A673 (cell line): ENCODE measurements at places on chromosomes 7 and 10. TPM values are rescaled to one million over a fixed set of nuclear protein-coding genes. Genes with fewer than 3 reads are reported as not detected.

LIPJ gene
- total RNA-seq = 0.11 TPM in 1 of 2 replicates, not detected in the other

DNA sequence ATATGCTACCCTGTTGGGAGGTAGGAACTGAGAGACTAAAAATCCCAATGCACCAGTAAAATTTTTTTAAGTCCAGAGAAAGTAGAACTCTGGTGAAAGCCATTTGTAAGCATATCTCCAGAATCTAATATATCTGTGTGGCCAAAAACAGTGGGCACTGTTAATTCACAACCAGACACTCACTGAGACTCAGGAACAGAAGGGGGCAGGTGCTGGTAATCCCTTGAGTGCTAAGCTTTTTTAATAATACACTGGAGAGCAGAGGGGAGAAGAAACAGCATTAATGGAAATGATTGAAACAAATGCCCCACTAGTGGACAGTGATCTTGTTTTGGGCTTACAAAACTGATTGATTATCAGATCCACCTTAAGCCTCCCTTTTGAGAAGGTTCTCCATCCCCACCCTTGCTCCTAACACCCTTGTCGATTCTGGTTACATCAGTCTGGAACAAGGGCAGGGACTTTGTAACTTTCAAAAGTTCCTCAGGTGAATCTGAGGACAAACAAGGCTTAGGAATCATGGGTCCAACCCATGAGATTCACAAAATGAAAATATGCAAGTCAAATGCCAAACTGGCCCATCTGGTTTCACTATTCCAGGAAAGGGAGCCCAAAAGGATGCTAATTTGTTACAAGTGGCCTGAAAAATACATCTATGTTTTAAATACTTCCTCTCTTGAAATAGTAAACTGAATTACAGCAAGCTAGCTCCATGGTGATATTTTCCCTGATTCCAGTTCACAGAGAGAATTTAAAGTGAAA lies 29.7 kb downstream of the PLXNA4 start:
- no peak for DNase-seq

- DNase-seq = no peak
Observed at GRCh38 chr7:30349170-30349569, 64.8 kb downstream of the ZNRF2 start.

STRIP2 gene
- 9.1 and 10.7 TPM in 2 replicates for total RNA-seq

CYP26C1 gene
- 0.13 and 0.20 TPM in 2 replicates for total RNA-seq

GRCh38 chr7:825386-825785 lies 6.9 kb upstream of the SUN1 start:
- no peak for DNase-seq

GRCh38 chr10:122462533-122463465 lies 1.4 kb downstream of the HTRA1 start:
- DNase-seq = peak; percentile 27

DNA sequence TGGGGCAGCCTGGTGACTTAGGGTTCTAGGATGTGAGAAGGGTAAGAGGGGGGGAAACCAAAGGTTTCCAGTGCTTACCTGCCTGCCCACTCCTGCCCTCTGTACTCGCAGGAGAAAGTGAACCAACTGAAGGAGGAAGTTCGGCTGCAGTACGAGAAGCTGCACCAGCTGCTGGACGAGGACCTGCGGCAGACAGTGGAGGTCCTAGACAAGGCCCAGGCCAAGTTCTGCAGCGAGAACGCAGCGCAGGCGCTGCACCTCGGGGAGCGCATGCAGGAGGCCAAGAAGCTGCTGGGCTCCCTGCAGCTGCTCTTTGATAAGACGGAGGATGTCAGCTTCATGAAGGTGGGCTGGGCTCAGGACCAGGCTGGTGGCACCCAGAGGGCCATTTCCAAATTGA lies 10.7 kb downstream of the TRIM8 start:
- no peak for DNase-seq

EPHA1 gene
- total RNA-seq = 1.2 and 1.7 TPM in 2 replicates

- DNase-seq = peak; percentile 18
Observed at GRCh38 chr7:104252409-104253134, 44.8 kb upstream of the ORC5 start.

CXCL12 gene
- 0.30 and 0.52 TPM in 2 replicates for total RNA-seq

GRCh38 chr10:1531883-1532597 lies 205.3 kb downstream of the ADARB2 start:
- no peak for DNase-seq

MAGI2 gene
- 0.34 and 0.57 TPM in 2 replicates for total RNA-seq

GRCh38 chr7:120170834-120171233 lies 102.1 kb upstream of the KCND2 start:
- no peak for DNase-seq

DNA sequence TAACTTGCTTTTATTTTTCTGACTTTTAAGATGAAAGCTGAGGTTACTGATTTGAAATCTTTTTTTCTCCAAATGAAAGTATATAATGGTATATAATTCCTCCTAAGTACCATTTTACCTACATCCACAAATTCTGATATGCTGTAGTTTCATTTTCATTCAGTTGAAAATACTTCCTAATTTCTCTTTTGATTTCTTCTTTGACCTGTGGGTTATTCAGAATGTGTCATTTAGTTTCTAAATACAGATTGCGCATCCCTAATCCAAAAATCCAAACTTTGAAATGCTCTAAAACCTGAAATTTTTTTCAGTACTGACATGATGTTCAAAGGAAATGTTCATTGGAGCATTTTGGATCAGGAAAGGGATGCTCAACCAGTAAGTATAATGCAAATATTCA lies 168.7 kb downstream of the CELF2 start:
- DNase-seq = no peak

GRCh38 chr10:52683776-52684175 lies 88.8 kb downstream of the MBL2 start:
- no peak for DNase-seq
